ENCODE measurements at places on chromosomes 7 and 10. TPM values are rescaled to one million over a fixed set of nuclear protein-coding genes. Genes with fewer than 3 reads are reported as not detected.

DPY19L1 gene
- total RNA-seq: 14.3 TPM

TPST1 gene
- 12.5 TPM for total RNA-seq

ZSCAN25 gene
- 21.3 TPM for total RNA-seq

GRCh38 chr10:84517554-84517953 is 189.2 kb downstream of the CCSER2 start:
- no peak for DNase-seq

- DNase-seq: no peak
Measured at GRCh38 chr7:47325337-47325736, 256.6 kb downstream of the TNS3 start.
